ENCODE measurements at places on chromosomes 6 and 20.

- DNase-seq = no peak
These were observed 47.8 kb downstream of the MYH7B start for GRCh38 chr20:35003211-35004031.

DNA sequence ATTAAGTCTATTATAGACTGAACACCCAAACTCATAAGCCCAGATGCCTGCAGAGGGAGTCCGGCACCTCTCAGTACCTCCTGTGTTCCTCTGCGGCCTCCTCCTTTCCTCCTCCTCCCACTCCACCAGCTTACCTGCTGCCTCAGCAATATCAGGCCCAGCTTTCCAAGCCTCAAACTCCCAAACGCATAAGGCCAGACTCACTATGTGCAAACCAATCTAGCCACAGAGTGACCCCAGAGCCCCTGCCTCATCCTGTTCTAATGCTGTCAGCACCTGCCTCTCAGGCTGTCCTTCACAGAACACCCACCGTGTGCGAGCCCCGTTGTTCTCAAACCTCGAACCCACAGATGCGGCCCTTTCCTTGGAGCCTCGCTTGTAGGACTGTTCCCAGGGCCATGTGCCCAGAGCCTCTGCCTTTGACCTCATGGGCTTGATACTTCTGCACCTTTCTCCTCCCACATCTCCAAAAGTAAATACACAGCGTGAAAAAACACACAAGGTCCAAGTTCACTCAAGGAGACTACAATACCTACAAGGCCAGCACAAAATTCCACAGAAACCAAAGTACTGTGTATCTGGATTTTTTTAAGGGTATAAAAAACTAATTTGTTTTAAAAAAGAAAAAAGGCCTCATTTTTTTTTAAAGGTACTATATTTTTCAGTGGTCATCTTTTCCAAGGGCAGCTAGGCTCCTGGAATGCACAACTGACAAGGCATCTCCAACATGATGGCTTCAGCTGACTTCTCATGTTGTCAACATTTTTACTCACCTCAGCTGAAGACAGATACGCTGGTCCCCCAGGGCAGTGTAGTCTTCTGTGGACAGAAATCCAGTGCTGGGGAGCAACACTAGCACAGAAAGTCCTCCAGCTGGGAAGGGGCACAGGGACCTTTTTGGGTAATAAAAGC, 52.3 kb downstream of the ABHD12 start:
- DNase-seq = no peak

DNA sequence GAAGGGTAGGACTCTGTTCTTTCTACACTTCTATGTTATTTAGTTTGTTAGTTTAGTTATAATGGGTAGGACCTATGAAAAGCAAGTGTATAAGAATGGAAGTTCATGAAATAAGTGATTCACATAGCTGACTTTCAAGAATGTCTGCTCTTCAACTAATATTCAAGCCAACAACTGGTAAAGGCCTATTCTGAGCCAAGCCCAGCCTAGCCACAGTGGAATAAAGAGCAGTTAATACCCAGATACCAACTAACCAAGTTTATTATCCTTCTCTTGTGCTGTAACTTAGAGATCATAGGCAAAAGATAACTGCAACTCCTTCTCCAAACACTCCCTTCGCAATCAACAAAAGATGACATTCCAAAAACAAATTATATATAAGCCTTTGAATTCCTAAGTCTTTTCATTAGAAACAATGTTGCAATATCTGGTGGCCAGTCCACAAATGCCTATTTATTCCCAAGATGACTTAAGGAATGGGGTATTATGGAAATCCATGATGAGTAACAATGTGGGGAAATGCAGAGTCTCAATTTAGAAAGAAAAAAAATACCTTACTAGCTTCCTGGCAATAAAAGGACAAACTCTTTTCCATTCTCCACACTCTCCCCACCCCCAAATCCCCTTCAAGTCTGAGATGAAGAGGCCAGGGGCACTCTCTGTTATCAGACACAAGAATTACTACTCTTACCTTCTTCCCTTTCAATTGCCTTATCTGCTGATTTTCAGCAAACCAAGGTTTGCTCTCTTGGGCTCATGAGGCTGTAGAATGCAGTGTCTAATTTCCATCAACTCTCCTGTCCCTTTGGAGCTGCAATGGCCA, 27.4 kb downstream of the BTBD9 start:
- DNase-seq = no peak

DNA sequence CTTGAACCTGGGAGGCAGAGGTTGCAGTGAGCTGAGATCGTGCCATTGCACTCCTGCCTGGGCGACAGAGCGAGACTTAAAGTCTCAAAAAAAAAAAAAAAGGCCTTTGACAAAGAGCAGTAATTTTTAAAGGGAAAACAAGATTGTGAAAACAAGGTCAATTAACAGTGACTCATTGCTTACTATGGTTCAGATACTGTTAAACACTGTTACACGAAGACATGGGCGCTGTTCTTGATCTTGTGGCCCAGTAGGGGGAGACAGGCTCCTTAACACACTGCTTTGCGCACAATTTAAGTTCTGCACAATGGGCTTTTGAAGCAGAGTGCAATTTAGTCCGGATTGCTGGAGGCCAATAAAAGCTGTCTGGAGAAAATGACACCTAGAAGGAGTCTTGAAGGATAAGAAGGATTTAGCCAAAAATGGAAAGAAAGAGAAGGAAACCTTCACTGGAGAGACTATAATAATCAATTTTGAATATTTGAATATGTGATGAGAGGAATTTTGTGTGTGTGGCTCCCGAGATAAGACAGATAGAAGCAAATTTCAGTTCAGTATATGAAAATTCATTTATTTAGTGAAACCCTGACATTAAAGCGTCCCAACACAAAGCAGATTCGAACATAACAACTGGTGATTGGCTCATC, 6.0 kb upstream of the LATS1 start:
- peak; percentile 51 for DNase-seq

DNA sequence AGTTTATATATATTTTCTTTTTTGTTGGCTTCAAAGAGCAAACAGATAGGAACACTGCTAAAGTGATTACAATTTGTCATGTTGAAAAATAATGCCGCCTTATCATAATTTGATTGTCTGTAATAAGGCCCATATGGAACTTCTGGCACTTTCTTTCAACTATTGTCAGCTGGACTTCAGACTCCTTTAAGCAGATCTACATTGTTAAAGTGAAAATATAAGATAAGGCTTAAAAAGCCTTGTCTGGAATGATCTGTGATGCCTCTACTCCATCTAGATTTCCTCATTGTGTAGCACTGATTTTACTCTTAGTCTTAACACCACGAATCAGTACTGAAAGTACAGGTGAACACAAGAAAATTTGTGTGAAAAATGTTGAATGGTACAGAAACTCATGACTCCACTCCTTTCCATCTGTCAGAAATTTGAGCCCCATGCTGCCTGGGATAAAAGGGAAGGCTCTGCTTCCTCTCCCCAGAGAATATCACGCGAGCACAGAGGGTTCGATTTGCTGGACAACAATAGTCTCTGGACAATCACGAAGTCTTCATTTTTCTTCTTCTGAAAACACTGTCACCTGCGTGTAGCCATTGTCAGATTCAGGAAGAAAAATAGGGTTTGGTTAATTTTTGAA, 56.0 kb downstream of the BCAS1 start:
- DNase-seq = no peak

GRCh38 chr6:167559675-167560479, 235.0 kb downstream of the TTLL2 start:
- no peak for DNase-seq

- no peak for DNase-seq
These were observed 10.8 kb downstream of the JARID2 start for GRCh38 chr6:15256538-15257271.

- no peak for DNase-seq
These were observed 626.1 kb downstream of the DHX35 start for GRCh38 chr20:39588148-39588757.

DNA sequence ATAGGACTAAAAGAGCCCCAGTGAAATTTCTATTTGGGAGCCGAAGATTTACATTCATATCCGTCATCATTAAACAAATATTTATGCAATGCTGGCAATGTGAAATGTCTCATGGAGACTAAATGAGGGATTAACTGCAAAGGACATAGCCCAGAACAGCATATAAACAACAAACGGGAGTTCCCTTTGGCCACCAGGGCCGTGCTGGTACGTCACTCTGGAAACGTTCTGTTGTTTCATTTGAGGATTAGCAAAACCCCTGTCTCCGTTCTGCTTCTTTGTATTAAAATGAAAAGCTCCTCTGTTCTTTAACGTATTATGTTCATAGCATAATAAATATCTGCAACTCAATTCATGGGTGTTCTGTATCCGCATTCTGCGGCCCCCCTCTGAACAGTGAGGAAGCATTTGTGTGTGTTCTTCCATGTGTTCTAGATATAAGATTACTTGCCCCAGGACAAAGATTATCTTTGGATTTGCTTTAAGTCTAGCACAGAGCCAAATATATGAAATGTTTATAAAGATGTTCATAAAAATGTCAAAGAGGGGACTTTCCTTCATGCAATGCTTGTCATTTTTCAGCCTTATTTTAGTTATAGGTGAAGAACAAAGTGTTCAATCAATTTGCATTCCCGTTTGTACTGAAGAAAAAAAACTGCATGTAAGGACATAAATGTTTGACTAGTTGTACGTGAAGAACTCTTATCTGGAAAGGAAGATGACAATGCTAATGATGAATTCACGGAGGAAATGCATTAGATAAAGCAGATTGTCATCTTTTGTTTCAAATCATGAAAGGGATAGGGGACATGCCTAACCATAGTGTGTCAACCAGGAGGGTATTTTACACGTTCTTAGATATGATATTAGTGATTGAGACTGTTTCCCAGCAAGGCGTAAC, 90.0 kb upstream of the TNFAIP3 start:
- DNase-seq = no peak

- peak; percentile 52 for DNase-seq
These were observed 8.6 kb downstream of the NKX2-2 start for GRCh38 chr20:21505161-21505809.

DNA sequence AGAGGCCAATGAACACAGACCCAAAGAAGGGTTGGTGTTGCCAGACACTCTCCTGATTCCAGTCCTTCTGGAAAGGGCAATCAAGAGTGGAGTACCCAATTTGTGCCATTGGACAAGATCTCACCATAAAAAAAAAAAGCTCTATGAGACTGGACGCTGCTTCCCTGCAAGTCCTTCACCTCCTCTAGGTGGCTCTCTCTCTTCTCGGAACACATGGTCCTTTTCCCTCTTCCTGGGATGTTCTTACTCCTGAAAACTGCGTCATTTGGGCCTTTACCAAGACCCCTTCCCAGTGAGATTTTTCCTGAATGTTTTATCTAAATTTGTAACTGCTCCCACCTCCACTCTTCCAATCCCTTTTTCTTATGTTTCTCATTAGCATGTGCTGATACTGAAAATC, 280.8 kb downstream of the FOXA2 start:
- no peak for DNase-seq

- DNase-seq = no peak
These were observed 289.5 kb downstream of the ESR1 start for GRCh38 chr6:152096863-152097496.

- DNase-seq = no peak
These were observed 210.3 kb downstream of the RFPL4B start for GRCh38 chr6:112557435-112557834.

GRCh38 chr6:1240766-1241318, 71.1 kb upstream of the FOXQ1 start:
- DNase-seq = no peak

DNA sequence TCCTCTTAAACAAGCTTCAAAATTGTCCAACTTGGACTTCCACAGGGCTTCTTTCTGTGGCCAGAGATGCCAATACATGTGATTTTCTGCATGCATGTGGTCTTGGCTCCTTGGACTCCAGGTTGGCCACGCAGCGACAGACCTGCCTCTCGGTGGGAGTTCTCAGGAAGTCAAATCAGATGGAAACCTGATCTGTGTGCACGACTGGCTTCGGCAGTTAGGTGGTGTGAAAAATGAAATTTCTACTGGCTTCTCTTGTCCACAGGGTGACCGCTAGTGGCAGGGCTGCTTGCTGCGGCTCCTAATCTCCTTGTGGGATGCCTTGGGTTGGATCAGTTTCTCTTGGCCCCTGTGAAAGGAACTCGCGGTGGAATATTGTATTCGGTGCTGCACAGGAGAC, 57.3 kb downstream of the PHACTR3 start:
- no peak for DNase-seq

DNA sequence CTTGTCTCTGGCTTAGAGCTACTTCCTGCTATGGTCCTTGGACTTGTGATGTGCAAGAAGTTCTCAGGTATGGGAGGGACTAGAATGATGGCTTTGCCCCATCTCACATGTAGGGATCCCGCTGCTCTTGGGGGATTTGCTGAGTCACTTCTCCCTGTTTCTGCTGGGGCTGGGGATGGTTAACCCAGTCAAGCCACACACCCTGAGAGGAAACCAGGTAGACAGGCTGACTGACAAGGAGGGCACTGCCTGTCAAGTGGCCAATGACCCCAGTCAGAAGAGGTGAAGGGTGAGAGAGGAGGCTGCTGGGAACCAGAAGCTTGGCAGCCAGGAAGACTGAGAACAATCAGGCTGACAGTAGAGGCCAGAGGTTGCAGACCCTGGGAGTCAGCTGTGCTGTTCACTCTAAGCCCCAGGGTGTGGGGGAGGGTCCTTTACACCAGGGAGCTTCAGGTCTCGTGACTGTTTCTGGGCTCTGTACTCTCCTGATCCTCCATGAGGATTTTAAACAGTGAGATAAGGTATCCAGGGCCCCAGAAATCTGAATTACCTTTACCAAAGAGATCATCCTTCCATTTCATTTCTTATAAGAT, 34.6 kb downstream of the HLA-F start:
- DNase-seq = no peak

All from caudate nucleus (tissue), 63 donors.